ENCODE measurements at places on chromosomes 2 and 18. TPM values are rescaled to one million over a fixed set of nuclear protein-coding genes. Genes with fewer than 3 reads are reported as not detected.

Gene RSAD2
- 2.8 TPM for total RNA-seq

Gene DLGAP1
- total RNA-seq = not detected

Gene PROM2
- total RNA-seq = 0.47 TPM

Gene VWA3B
- total RNA-seq = not detected

DNA sequence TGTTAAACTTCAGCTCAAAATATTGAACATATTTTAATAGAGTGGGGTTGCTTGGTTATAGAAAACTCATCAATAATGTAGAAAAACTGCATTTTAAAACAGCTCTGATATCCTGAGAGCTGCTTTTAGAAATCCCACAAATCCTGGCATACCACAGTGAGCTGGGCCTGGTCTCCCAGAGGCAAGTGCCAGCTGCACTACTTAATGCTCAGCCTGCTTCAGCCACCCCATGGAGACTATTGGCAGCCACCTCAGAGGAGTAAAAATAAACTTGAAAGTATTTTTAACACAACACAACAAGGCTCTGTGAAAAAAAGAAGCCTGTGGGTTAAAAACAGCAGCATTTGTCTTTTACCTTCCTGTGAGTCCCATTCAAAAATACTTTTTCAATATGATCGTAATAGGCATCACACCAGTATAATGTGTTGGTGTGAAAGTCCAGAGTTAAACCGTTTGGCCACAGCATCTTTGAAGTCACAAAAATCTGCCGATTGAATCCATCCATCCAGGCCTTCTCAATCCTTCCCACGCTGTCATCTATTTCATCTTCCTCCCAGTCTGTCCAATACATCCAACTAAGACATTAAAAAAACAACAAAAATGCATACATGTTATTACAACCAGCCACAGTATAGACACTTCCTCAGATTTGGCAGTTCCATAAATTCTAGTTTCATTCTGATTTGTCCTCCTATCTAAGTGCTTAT lies 1115.3 kb downstream of the LRP1B start:
- H3K4me1 ChIP-seq = no peaks in the 10 kb centered on the region
- no peaks in the 10 kb centered on the region for H3K27me3 ChIP-seq
- no peak overlapping the region for H3K27ac ChIP-seq
- H3K4me3 ChIP-seq = no peak overlapping the region
- H3K36me3 ChIP-seq = no peaks in the 10 kb centered on the region

- no peaks in the 10 kb centered on the region for H3K27me3 ChIP-seq
- H3K4me1 ChIP-seq = peaks cover 3% of the 10 kb centered on the region
- peaks cover 9% of the 10 kb centered on the region for H3K36me3 ChIP-seq
- no peak overlapping the region for H3K4me3 ChIP-seq
These were observed 180.9 kb downstream of the EIPR1 start for GRCh38 chr2:3196716-3197115.

DNA sequence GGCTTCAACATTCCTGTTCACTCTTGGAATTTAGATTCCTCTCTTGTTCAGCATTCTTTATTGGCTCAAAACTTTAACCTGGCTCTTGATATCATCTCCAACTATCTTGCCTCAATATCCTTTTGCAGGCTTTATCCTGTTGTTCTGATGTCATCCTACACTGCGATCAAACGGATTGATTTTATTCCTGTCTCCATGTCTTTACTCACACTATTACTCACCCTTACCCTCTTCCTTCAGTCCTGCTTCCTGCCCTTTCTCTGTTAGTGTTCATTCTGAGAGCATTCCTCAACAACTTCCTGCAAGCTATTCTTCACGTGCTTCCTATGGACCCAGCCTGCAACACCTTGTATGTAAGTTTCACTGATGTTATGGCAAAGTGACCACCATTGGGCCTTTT lies 264.7 kb downstream of the RNF152 start:
- H3K4me1 ChIP-seq = no peaks in the 10 kb centered on the region
- peaks cover 9% of the 10 kb centered on the region for H3K27me3 ChIP-seq
- H3K4me3 ChIP-seq = no peak overlapping the region
- H3K27ac ChIP-seq = no peak overlapping the region
- no peak for DNase-seq

DNA sequence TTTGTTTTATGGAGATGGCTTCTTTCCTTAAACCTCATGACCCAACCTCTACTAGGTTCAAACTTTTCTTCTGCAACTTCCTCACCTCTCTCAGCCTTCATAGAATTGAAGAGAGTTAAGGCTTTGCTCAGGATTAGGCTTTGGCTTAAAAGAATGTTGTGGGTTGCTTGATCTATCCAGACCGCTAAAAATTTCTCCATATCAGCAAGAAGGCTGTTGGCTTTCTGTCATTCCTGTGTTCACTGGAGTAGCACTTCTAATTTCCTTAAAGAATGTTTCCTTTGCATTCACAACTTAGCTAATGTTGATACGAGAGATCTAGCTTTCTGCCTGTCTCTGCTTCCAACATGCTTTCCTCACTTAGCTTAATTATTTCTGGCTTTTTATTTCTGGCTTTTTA lies 58.1 kb upstream of the KYNU start:
- DNase-seq = no peak
- H3K4me3 ChIP-seq = no peak overlapping the region
- H3K4me1 ChIP-seq = no peaks in the 10 kb centered on the region
- no peaks in the 10 kb centered on the region for H3K36me3 ChIP-seq
- no peak overlapping the region for H3K27ac ChIP-seq

DNA sequence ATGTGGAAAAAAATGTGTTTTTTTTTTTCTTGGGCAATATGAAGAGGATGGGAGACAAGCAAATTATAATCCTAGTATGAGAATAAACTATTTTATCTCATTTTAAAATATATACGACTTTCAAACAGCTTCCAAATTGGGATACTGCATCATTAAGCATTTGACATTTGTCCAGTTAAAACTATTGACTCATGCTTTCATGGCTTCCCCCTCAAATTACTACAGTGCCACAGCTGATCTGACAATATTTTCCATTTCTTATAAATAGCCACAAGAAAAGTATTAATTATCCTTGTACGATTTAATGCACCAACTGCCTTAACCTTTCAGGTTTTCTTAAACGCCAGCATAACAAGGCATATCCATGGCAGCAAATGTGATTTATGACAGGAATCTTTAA lies 1134.8 kb upstream of the ZEB2 start:
- no peaks in the 10 kb centered on the region for H3K4me1 ChIP-seq
- no peak overlapping the region for H3K4me3 ChIP-seq
- H3K36me3 ChIP-seq = no peaks in the 10 kb centered on the region
- H3K27ac ChIP-seq = no peak overlapping the region
- DNase-seq = no peak
- H3K27me3 ChIP-seq = no peaks in the 10 kb centered on the region

GRCh38 chr18:68662754-68663153 lies 52.2 kb downstream of the TMX3 start:
- DNase-seq = no peak
- H3K27me3 ChIP-seq = peaks cover 2% of the 10 kb centered on the region
- H3K4me1 ChIP-seq = no peaks in the 10 kb centered on the region
- no peak overlapping the region for H3K4me3 ChIP-seq
- no peaks in the 10 kb centered on the region for H3K36me3 ChIP-seq

DNA sequence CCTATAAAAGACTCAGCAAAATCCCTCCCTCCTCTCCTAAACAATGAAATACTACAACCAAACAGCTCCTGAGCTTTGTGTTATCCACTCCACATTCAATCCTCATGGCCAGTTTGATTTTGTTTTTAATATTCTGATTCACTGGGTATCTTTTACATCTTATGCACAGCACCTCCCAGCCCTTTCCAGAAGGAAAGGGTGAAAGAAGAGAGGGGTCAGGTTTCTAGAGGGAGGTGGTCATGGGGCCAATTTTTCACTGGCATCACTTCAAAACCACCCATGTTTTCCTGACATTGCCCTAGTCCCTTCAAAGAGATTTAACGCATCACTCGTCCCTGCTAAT lies 315.6 kb downstream of the LPIN1 start:
- peaks cover 2% of the 10 kb centered on the region for H3K27me3 ChIP-seq
- H3K4me3 ChIP-seq = no peak overlapping the region
- H3K4me1 ChIP-seq = peaks cover 22% of the 10 kb centered on the region
- no peak overlapping the region for H3K27ac ChIP-seq
- H3K36me3 ChIP-seq = no peaks in the 10 kb centered on the region
- no peak for DNase-seq

DNA sequence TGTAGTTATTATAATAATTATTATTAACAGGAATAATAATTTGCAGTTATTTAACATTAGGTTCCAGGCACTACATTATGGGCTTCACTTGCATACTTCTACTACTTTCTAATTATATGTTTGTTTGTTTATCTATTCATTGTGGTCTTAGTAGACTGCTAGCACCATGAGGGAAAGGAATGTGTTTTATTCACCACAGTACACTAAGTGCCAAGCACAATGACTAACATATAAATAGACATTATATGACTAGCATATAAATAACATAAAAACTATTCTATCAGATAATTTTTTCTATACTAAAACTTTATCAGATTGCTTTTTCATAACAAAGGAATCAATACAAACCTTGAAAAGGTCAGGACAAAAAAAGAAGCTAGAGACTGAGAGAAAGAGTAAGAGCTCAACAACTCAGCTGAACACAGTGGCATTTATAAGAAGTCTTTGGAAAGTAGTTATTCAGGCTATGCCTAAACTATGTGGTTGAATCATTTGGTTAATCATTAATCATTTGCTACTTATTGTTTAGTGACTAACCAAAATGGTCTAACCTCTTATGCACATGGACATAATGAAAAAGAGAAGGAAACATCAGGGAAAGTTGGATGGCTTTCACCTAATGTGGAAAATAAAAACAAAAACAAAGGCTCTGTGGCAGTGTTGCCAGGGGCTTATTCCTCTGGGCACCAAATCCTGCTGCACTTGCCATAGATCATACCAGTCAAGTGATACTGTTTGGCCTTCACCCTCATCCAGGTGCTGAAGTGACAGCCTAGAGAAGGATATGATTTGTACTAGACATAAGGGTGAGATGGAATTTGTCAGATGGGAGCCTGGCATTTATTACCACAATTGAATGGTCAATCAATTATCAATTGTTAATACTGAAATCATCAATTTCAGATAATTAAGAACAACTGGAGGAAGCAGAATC lies 174.9 kb downstream of the ETAA1 start:
- H3K27ac ChIP-seq = no peak overlapping the region
- no peaks in the 10 kb centered on the region for H3K27me3 ChIP-seq
- no peaks in the 10 kb centered on the region for H3K4me1 ChIP-seq
- H3K4me3 ChIP-seq = no peak overlapping the region
- no peaks in the 10 kb centered on the region for H3K36me3 ChIP-seq

All from activated CD8-positive, alpha-beta T cell treated with anti-CD3 and anti-CD28 coated beads for 36 hours (primary cell).